ENCODE measurements at places on chromosomes 1 and 21. TPM values are rescaled to one million over a fixed set of nuclear protein-coding genes. Genes with fewer than 3 reads are reported as not detected.

Gene GJA8
- total RNA-seq = not detected

Gene LIN28A
- total RNA-seq = not detected

Gene ANGPTL1
- total RNA-seq = 104 TPM

Gene CYP4A22
- total RNA-seq = not detected

Gene CD244
- 0.49 TPM for total RNA-seq

Gene PSMB4
- total RNA-seq = 176 TPM

Gene CELA3B
- not detected for total RNA-seq

Gene TFF2
- not detected for total RNA-seq

Gene SH2D2A
- 0.89 TPM for total RNA-seq

All from skin of body (tissue), 3 donors.